ENCODE measurements at places on chromosomes 5 and 9.

GRCh38 chr5:64497386-64497785 lies 8.4 kb upstream of the RGS7BP start:
- no peak for DNase-seq

DNA sequence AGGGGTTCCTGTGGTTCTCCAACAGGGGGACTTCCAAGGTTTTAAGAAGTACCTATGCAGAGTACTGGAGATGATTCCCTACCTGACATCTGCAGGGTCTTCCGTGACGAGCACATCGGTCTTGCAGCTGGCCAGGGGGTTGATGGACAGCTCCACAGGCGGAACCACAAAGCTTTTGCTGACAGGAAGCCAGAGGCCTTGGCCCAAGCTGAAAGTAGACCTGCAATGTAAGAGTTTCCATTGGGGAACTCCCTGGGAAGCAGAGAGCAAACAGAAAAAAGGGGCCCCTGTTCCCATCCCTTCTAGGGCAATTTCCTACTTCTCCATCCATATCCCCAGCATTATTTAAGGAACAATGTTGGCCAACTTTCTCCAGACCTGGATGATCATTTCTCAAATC lies 288.0 kb downstream of the TRIM32 start:
- DNase-seq = no peak

DNA sequence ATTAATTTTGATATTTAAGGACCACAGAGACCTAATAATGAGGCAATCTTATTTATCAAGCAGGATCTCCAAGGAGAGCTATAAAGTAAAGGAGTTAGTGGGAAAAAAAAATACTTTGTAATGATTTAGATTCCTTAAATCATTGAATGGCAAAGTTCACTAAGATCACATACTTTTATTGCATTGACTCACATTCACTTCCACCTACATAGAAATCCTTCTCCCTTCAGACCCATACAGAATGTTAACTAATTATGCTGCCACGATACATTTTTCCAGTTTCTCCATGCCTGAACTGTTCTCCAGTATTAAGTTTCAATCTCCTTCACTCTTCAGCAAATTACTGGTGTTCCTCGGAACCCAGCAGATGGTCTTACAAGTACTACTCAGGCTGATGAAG lies 388.7 kb downstream of the EFNA5 start:
- no peak for DNase-seq

DNA sequence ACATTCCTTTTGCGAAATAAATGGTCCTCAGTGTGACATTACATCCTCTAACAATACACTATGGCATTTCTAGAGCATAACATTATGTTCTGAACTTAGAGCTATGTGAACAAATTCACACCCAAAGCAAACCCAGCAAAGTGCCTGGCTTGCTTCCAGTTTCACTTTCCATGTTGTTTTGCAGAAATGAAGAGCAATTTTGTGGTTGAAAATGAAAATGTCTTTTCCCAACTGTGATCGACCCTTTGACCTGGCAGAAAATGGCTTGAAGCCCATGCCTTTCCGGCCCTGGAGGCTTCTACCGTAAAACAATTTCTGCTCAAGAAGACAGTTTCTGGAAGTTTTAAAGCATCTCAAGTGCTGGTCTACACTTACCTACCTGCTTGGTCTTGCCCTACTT lies 344.7 kb upstream of the RGMB start:
- DNase-seq = no peak

GRCh38 chr5:88836195-88836838 lies 46.7 kb downstream of the MEF2C start:
- DNase-seq = peak; percentile 56

DNA sequence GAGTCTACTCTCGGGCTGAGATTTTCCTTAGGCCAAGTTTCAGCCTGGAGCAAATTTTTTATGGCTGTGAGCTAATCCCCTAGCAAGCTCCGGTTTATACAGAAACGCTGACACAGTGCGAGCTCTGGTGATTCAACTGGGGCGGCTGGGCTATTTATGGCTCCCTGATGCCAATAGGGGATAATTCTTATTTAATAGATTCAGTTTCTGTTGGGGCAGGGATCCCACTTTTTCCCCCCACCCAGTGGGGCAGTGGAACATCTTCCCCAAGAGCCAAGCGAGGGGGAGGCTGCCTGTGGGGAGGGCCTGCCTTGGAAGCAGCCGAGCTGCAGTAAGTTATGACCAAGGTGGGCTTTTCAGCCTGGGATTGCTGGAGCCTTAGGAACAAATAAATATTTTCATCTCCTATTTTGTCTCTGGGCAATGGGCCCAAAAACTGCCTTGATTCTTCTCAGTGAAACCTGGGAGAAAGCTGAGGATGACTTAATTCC lies 129.1 kb downstream of the MACROH2A1 start:
- no peak for DNase-seq

GRCh38 chr5:59759600-59760351 lies 133.8 kb downstream of the PDE4D start:
- peak; percentile 61 for DNase-seq

GRCh38 chr9:114480746-114481435 lies 24.4 kb downstream of the WHRN start:
- no peak for DNase-seq

DNA sequence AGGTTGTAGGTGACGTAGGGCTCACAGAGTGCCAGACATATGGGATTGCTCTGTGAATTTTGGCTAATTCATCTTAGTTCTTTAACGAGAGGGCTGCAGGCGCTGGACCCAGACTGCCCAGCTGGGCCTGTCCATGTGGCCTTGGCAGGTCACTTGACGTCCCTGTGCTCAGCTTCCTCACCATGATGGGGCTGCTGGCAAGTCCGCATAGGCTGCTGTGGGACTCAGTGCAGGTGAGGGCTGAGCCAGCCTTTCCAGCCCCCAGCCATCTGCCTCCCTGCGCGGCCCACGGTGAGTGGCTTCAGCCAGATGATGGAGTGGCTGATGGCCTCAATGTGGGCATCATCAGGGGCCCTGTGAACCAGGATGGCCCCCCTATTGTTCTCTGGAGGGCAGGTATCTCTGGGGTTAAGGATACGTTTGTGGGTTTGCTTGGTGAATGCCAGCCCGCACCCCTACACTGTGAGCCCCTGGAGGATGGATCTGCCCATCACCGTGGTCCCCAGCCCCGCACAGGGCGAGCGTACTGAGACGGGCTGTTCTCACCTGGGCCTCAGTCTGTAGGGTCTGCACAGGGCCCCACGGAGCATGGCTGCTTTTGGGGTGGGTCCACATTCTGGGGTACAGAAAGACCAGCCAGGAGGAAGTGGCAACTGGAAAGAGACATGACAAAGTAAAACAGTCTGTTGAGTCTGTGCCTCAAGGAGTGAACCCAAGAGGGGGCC lies 3.7 kb downstream of the CARD19 start:
- DNase-seq = peak; percentile 41

- DNase-seq = no peak
Measured at GRCh38 chr5:52867809-52868208, 80.1 kb downstream of the ITGA1 start.

DNA sequence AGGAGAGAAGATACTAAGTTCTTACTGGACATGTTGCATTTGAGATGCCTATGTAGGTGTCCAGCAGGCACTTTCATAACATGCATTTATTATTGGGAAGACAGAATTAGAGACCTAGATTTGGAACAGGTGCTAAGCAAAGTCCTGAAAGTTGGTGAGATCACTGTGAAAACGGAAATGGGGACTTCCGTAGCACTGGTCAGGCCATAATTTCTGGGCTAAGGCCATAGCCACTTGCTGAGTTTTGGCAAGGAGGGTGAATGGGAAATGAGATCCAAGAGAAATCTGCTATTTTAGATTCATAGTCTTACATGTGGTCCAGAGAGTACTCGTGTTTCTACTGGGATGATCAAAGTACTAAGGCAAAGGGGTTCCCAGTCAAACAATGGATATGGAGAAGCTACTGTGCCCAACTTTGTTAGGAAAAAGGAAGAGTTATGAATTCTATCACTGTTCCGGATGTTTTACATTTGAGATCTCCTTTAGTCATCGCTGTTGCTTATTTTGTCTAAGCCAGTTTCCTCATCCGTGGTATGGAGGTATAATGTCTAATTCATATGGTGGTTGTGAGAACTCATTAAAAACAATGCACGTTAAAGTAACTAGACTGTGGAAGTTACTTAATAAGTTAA lies 33.4 kb downstream of the TEK start:
- DNase-seq = no peak

GRCh38 chr9:99438596-99438995 lies 216.5 kb downstream of the SEC61B start:
- no peak for DNase-seq

- no peak for DNase-seq
Measured at GRCh38 chr9:126503333-126504085, 110.2 kb upstream of the LMX1B start.

GRCh38 chr5:151571270-151572173 lies 19.6 kb downstream of the FAT2 start:
- DNase-seq = peak; percentile 54

DNA sequence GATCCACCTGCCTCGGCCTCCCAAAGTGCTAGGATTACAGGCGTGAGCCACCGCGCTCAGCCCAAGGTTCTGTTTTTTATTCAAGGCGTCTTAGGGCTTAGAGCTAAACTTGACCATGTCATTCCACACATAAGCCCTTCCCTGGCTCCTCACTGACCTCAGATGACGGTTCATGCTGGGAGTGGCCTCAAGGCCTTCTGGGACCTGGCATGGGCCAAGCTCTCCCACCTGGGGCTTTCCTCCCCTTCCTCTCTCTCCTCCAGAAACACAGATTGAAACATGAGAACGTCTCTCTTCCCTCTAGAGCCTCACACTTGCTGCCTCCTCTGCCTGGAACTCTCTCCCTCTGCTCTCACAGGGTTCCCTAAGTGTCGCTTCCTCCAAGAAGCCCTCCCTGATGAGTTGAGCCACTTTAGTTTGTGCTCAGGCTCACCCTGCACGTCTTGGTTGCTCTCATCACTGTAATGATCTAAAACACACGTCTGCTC lies 155.6 kb upstream of the IER5L start:
- peak; percentile 92 for DNase-seq

Data from endodermal cell (in vitro differentiated cells).